ENCODE measurements at places on chromosomes 1 and 21.

DNA sequence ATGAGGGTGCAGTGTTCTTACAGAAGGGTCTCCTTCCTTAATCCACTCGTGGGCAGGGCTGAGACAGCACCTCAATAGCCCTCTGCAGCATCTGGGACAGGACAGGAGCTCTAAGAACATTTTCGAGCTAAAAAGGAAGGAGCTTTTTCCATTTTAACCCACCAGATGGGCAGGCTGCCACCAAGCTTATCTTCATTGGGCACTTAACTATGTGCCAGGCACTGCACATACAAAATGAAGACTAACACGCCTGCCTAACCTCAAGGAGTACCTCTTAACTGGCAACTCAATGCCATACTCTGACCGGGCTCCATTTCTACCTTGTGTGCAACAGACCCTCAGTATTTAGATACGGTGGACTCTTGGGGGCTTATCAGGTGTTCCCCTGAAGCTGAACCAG lies 48.2 kb downstream of the SSBP3 start:
- DNase-seq, result no peak

DNA sequence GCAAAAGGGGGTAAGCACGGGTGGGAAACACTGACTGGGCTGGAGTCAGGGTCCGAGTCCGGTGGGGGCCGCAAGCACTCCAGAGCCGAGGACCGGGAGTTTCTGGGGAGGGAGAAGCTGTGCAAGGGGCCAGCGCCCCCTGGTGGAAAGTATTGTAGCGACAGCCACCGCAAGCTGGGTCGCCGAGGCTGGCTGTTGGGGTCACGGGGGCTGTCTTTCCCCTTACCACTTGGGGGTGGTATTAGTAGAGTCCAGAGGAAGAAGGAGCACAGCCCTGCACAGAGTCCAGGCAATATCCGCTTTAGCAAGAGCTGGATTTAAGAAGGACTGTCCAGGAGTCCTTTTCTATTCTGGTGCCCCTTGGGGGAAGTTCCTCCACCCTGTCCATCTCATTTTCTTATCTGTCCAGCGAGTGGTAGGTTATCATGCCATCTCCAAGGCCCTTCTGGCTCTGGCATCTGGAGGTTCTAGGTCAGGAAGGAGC lies 17.9 kb upstream of the ETV3 start:
- DNase-seq, result no peak

- no peak for DNase-seq
Measured at GRCh38 chr1:85328713-85329397, 52.4 kb upstream of the BCL10 start.

GRCh38 chr1:41534181-41535076 lies 49.9 kb upstream of the EDN2 start:
- no peak for DNase-seq

DNA sequence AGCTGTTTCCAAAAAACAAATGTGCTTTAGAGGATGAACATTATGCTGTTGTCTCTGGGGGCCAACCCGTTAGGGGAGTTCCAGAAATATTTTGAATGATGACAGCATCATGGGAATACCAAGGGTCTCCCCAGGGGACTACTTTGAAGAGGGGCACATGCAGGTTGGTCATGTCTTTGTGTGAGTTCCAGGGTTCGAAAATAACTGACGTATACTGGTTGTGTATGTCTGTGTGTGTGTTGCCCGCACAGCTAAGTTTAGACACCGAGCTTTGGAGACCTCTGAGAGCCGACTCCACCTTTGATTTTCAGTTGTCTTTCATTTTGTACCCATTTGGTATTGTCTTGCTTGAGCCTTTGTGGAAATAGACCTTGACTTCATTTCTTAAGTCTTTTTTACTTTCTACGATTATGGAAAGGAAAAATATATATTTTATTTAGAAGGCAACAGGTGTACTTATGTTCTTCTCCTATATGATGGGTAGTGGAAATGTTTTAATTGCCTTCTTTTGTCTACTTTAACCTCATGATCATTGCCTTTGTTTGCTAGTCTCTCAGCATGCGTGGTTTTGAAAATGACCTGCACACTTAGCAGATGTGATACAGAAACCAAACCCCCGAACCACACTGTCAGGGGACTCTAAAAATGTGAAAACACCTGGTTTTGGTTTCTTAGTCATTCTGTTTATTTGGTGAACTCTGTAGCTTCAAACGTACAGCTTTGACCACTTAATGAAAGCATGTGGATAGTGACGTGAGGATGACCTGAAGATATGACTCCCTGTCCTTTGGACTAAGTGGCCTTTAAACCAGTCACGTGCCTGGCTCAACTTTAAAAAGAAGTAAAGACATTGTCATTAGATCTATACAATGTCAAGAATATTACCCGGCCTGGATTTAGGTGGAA lies 56.5 kb downstream of the GALNT2 start:
- no peak for DNase-seq

DNA sequence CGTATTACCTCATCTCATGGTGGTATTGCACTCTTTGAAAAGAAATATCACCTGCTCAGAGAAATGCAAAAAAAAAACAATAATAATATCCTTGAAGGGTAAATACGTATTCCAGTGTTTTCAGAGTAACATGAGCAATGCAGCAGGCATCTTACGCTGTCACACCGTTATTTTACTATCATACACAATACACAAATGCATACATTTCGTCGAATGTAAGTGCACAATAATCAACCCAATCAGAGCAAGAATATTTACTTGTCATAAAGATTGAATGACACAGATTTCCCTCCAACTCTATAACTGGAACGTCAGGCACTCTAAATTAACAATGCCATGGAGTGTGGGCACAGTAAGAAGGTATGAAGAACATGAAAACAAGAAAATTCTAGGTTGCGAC lies 1050.1 kb downstream of the PLA2G4A start:
- DNase-seq, result no peak

- DNase-seq, result no peak
Measured at GRCh38 chr1:229478852-229479251, 29.3 kb downstream of the NUP133 start.

DNA sequence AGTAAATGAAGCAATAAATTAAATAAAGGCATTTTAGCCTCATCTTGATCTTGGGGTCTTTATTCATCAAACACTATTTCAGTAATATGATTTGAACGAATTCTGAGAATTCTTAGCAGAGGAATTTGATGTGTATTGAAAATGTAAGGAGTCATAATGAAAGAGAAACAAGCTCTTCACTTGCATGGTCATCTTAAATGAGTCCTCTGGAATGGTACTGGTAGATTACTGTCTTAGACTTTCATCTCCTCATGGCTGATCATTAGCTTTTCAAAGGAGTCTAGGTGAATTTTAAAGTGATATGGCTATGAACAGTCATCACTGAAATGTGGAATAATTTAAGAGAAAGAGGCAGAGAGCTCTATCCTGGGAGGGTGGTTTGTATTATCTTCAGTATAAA lies 30.0 kb downstream of the PRRC2C start:
- no peak for DNase-seq

- no peak for DNase-seq
Measured at GRCh38 chr21:25901330-25901979, 166.7 kb downstream of the GABPA start.

GRCh38 chr1:25796811-25797458 lies 3.1 kb upstream of the SELENON start:
- no peak for DNase-seq
